Kidney (tissue), 22 donors: ENCODE measurements at places on chromosomes 13 and 19.

DNA sequence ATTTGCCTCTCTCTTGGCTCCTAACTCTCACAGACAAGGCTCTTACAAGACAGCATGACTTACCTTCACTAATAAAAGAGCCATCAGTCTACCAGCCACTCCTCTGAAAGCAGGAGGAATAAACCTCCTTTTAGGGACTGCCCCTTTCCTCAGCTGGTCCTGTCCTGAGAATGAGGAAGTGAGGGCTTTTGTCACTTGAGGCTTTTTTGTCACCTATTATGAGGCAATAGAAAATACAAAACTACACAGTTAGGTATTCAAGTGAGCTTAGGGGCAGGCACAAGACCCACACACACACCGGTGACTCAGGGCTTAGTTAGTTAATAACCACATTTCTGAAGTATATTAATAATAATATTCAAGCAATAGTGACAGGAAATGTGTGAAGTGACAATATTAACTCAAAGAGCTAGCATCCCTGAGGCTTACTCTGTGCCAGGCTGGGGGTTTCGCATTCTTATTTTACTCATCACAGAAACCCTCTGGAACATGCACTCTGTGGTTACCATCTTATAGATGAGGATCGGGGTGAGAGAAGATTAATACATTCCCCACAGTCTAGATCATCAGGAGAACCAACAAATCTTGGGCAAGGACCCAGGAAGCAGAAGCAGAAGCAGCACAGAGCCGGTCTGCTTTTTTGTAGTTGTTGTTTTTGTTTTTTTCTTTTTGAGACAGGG, 379.9 kb downstream of the LIG4 start:
- H3K36me3 ChIP-seq = no peaks in the 10 kb centered on the region
- no peak overlapping the region for H3K4me3 ChIP-seq
- no peak for DNase-seq
- H3K27ac ChIP-seq = no peak overlapping the region
- H3K27me3 ChIP-seq = no peaks in the 10 kb centered on the region

- H3K27ac ChIP-seq = no peak overlapping the region
- no peak overlapping the region for H3K4me3 ChIP-seq
- no peaks in the 10 kb centered on the region for H3K4me1 ChIP-seq
- no peak for DNase-seq
- no peaks in the 10 kb centered on the region for H3K36me3 ChIP-seq
Observed at GRCh38 chr13:99311137-99311536, 3.9 kb upstream of the GPR183 start.

- H3K4me1 ChIP-seq = peaks cover 6% of the 10 kb centered on the region
- H3K27me3 ChIP-seq = no peaks in the 10 kb centered on the region
- H3K4me3 ChIP-seq = no peak overlapping the region
- no peak overlapping the region for H3K27ac ChIP-seq
- DNase-seq = no peak
Observed at GRCh38 chr13:27269114-27269665, 1.4 kb upstream of the RASL11A start.

GRCh38 chr13:49265822-49266221, 18.1 kb downstream of the CDADC1 start:
- no peaks in the 10 kb centered on the region for H3K27me3 ChIP-seq
- no peak for DNase-seq
- H3K36me3 ChIP-seq = no peaks in the 10 kb centered on the region
- H3K4me1 ChIP-seq = no peaks in the 10 kb centered on the region

DNA sequence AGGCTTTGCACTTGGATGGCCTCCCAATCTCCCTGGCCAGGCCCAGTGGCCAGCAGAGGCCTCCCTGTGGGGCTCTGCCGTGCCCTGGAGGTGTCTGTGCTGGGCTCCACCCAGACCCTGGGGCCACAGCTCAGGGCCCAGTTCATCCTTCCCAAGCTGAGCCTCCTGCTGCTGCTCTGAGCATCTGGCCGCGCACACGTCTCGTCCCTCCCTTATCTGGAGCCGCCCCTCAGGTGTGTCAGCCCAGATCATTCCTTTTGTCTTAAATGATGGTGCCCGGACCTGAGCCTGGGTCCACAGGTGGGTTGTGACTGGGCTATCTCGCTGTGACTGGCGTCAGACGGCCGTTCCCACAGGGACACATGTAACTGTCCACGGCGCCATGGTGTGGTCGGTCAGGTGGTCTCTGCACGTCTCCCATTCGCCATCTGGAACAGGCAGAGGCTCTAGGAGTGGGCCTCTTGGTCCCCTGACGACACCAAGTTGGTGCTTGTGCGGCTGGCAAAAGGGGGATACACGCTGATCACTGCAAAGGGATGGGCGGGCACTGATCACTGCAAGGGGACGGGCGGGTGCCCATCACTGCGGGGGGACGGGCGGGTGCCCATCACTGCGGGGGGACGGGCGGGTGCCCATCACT, 14.3 kb upstream of the ZNF554 start:
- peaks cover 3% of the 10 kb centered on the region for H3K36me3 ChIP-seq
- no peaks in the 10 kb centered on the region for H3K4me1 ChIP-seq
- H3K27me3 ChIP-seq = no peaks in the 10 kb centered on the region
- no peak overlapping the region for H3K27ac ChIP-seq
- no peak overlapping the region for H3K4me3 ChIP-seq

GRCh38 chr13:25109341-25109740, 13.4 kb downstream of the PABPC3 start:
- no peaks in the 10 kb centered on the region for H3K36me3 ChIP-seq
- no peak overlapping the region for H3K4me3 ChIP-seq
- H3K4me1 ChIP-seq = no peaks in the 10 kb centered on the region
- no peak for DNase-seq
- no peaks in the 10 kb centered on the region for H3K27me3 ChIP-seq
- no peak overlapping the region for H3K27ac ChIP-seq

DNA sequence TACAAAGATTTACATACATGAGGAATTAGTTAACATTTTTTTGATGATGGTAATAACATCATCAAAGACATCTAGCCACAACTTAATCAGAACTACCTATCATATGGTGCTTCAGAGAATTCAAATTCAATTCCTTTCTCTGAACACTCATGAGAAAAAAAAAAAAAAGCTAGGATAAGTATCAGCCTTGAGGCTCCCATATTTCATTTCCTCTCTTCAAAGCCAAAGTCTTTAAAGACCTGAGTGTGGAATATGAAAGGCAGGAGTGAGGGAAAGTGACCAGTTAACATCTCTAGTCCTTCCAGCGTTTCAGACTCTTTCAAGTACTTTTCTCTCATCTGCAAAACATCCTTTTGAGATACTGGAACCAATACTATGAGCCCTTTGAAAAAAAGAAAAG, 137.5 kb downstream of the DCLK1 start:
- no peaks in the 10 kb centered on the region for H3K27me3 ChIP-seq
- no peak for DNase-seq
- H3K4me1 ChIP-seq = no peaks in the 10 kb centered on the region
- H3K27ac ChIP-seq = no peak overlapping the region

GRCh38 chr19:3161453-3161852, 17.1 kb upstream of the S1PR4 start:
- H3K27me3 ChIP-seq = no peaks in the 10 kb centered on the region
- no peak overlapping the region for H3K27ac ChIP-seq
- no peak overlapping the region for H3K4me3 ChIP-seq
- H3K4me1 ChIP-seq = no peaks in the 10 kb centered on the region
- no peak for DNase-seq

DNA sequence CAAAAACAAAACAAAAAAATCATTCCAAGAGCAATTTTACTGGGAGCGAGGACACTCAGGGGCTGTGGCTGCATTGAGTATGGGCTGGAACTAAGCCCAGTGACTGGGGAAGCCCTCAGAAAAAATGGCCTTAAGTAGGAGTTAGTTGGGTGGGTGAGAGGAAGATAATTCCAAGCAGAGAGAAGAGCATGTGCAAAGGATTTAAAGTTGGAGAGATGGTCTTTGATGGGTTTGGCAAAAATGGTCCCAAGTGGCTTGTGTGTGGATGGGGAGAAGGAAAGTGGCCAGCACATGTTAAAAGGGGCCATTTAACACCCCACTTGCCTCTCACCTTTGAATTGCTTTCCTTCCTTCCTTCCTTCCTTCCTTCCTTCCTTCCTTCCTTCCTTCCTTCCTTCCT, 6.7 kb upstream of the CYP4F22 start:
- no peak overlapping the region for H3K27ac ChIP-seq
- no peak overlapping the region for H3K4me3 ChIP-seq
- H3K27me3 ChIP-seq = no peaks in the 10 kb centered on the region
- no peak for DNase-seq
- no peaks in the 10 kb centered on the region for H3K36me3 ChIP-seq

DNA sequence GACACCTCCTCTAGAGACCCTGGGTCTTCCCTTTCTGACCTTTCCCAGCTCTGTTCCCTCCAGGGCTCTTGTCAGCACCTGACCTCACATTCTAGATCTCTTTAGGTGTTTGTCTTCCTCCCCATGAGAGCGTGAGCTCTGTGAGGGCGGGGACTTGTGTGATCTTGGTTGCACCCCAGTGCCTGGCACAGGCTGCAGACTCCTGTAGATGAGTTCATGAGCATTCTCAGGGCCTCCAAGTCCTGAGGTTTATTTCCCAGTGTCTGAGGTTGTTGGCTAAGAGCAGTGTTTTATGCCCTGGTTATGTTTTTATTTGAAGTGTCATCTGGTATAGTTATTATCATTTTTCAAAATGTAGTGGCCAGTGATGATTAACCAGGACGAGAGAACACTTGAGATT, 596 bp downstream of the CEACAM4 start:
- H3K27ac ChIP-seq = no peak overlapping the region
- H3K4me3 ChIP-seq = no peak overlapping the region
- no peaks in the 10 kb centered on the region for H3K4me1 ChIP-seq
- H3K36me3 ChIP-seq = no peaks in the 10 kb centered on the region
- no peak for DNase-seq
- H3K27me3 ChIP-seq = no peaks in the 10 kb centered on the region

DNA sequence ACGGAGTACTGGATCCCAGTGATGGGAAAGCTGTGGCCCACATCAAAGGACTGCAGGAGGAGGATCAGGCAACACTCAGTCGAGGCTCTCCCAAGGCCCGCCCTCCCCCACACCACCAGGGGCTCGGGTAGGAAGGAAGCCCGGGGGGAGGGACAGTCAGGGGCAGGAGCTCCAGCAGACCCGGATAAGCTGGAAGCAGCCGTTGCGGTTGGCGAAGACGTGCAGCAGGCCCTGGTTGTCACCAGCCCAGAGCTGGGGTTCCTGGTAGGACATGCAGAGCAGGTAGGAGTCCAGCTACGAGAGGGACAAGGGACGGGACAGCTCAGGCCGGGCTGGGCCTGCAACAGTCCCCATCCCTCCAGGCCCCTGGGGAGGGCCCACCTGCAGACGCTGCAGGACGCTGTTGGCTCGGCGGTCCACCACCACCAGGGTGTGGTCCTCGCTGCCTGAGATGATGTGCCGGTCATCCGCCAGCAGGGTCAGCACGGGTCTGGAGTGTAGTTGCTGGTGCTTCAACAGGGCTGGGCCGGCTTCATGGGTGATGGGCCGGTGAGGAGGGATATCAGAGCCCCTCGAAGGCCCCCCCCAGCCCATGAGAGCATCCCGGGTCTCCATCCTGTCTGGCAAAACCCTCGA, 1.9 kb downstream of the GNG14 start:
- no peak for DNase-seq
- no peaks in the 10 kb centered on the region for H3K36me3 ChIP-seq
- H3K27ac ChIP-seq = no peak overlapping the region
- no peak overlapping the region for H3K4me3 ChIP-seq
- no peaks in the 10 kb centered on the region for H3K27me3 ChIP-seq
- no peaks in the 10 kb centered on the region for H3K4me1 ChIP-seq

GRCh38 chr13:73991884-73992283, 142.3 kb downstream of the KLF12 start:
- no peaks in the 10 kb centered on the region for H3K36me3 ChIP-seq
- no peak overlapping the region for H3K4me3 ChIP-seq
- no peak for DNase-seq
- H3K27ac ChIP-seq = no peak overlapping the region
- no peaks in the 10 kb centered on the region for H3K4me1 ChIP-seq
- no peaks in the 10 kb centered on the region for H3K27me3 ChIP-seq

- no peak overlapping the region for H3K4me3 ChIP-seq
- H3K36me3 ChIP-seq = no peaks in the 10 kb centered on the region
- no peak for DNase-seq
- H3K27ac ChIP-seq = no peak overlapping the region
- no peaks in the 10 kb centered on the region for H3K27me3 ChIP-seq
Observed at GRCh38 chr13:60788156-60788829, 391.3 kb downstream of the TDRD3 start.

GRCh38 chr13:67554746-67555452, 324.8 kb upstream of the PCDH9 start:
- no peaks in the 10 kb centered on the region for H3K4me1 ChIP-seq
- no peak overlapping the region for H3K27ac ChIP-seq
- no peaks in the 10 kb centered on the region for H3K36me3 ChIP-seq
- no peak for DNase-seq

GRCh38 chr13:113663934-113664333, 3.1 kb upstream of the GRK1 start:
- no peaks in the 10 kb centered on the region for H3K36me3 ChIP-seq
- H3K4me3 ChIP-seq = no peak overlapping the region
- no peak for DNase-seq
- no peaks in the 10 kb centered on the region for H3K27me3 ChIP-seq
- H3K27ac ChIP-seq = no peak overlapping the region

- no peak overlapping the region for H3K4me3 ChIP-seq
- no peak for DNase-seq
- no peaks in the 10 kb centered on the region for H3K4me1 ChIP-seq
- no peaks in the 10 kb centered on the region for H3K27me3 ChIP-seq
Observed at GRCh38 chr13:42083138-42083770, 34.8 kb downstream of the DGKH start.

DNA sequence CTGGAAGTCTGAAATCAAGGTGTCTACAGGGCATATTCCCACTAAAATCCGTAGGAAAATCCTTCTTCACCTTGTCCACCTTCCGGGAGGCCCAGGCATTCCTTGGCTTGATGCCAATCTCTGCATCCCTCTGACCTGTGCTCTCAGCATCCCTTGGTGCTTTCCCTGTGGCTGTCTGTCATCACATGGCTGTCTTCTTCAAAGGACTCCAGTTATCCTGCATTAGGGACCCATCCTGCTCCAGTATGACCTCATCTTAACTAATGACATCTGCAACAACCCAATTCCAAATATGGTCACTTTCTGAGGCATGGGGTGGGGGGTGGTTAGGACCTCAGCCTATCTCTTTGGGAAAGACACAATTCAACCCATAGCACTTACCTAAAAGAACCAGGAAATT, 423.8 kb downstream of the IRS2 start:
- H3K36me3 ChIP-seq = no peaks in the 10 kb centered on the region
- no peaks in the 10 kb centered on the region for H3K4me1 ChIP-seq
- no peak for DNase-seq
- no peaks in the 10 kb centered on the region for H3K27me3 ChIP-seq
- no peak overlapping the region for H3K27ac ChIP-seq
- no peak overlapping the region for H3K4me3 ChIP-seq

GRCh38 chr19:19404879-19405860, at the start of gene GATAD2A:
GATAD2A (plus strand) TSS chr19:19405675; CDS start chr19:19465346, 59,671 bp downstream.
- no peaks in the 10 kb centered on the region for H3K27me3 ChIP-seq
- peak; percentile 97 for DNase-seq
- no peaks in the 10 kb centered on the region for H3K36me3 ChIP-seq
- H3K27ac ChIP-seq = peak within 1 kb of the TSS; percentile 95

GRCh38 chr13:38657191-38657590, 29.7 kb upstream of the FREM2 start:
- no peaks in the 10 kb centered on the region for H3K27me3 ChIP-seq
- DNase-seq = no peak
- H3K27ac ChIP-seq = no peak overlapping the region
- no peak overlapping the region for H3K4me3 ChIP-seq
- H3K4me1 ChIP-seq = peaks cover 13% of the 10 kb centered on the region
